ENCODE measurements at places on chromosomes 2 and 18.

DNA sequence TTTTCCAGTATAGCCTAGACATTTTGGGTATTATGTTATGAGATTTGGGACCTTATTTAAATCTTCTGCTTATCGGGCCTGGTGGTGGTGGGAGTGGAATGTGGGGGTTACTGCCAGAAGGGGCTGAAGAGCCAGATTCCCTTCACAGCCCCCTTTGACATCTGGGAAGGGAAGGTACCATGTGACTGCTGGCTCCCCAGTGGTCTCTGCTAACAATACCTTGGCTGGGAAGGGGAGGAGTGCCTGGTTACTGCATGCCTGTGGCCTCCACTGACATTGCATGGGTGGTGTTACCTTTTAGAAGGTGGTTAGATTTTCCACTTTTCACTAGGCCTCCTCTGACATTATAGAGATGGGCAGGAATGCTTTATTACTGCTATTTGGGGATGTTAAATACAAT lies 8.0 kb downstream of the ATP9B start:
- no peak for ATAC-seq

GRCh38 chr18:41323044-41323443 lies 632.0 kb upstream of the PIK3C3 start:
- no peak for ATAC-seq

DNA sequence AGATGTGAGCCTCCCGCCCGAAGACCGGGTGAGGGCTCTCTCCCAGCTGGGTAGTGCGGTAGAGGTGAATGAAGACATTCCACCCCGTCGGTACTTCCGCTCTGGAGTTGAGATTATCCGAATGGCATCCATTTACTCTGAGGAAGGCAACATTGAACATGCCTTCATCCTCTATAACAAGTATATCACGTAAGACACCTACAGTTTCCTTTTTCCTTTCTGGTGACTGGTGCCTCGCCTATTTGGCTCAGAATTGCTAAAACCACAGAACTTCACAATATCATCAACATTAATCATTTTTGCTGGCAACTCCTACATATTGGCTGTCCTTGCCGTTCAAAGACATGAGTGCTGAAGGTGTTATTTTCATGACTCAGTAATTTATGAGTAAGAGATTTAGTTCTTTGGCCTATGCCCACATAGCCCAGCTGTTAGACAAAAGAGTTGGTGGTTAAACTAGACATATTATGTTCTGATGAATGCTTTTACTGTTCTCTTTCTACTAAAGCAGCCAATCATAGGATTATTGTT lies 2.2 kb downstream of the STAMBP start:
- ATAC-seq, result no peak

GRCh38 chr2:59737299-59737698 lies 816.2 kb downstream of the BCL11A start:
- no peak for ATAC-seq

DNA sequence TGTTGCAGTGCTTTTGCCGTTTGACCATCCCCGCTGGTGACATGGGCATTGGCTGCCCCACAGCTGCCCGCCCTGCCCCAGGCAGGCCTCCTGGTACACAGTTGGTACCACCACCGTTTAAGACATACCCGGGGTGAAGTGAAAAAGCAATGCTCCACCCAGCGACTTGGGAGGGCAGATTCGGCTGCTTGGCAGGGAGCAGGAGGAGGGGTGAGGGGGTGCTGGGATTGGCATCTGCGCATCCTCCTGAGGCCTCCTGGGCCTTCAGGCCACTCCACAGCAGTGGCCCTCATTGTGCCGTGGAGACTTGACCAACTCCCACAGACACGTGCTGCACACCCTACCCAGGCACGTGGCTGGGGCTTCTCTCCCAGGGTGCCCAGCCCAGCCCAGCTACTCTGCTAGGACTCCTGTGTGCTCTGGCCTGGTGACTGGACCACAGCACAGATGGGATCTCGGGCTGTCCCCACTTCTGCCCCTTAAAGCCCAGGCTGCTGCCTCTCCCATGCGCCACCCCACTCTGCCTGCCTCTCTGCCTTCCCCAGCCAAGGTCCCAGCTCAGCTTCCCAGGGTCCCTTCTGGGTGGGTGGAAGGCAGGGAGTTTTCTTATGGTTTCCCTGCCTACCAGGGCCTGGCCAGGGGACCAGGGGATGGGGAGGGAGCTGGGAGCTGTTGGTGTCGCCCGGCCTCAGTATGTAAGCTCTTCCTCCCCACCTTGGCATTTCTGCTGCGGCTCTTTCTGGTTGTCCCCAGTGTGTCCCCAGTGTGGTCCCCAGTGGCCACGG lies 157.0 kb upstream of the HS6ST1 start:
- ATAC-seq, result no peak

DNA sequence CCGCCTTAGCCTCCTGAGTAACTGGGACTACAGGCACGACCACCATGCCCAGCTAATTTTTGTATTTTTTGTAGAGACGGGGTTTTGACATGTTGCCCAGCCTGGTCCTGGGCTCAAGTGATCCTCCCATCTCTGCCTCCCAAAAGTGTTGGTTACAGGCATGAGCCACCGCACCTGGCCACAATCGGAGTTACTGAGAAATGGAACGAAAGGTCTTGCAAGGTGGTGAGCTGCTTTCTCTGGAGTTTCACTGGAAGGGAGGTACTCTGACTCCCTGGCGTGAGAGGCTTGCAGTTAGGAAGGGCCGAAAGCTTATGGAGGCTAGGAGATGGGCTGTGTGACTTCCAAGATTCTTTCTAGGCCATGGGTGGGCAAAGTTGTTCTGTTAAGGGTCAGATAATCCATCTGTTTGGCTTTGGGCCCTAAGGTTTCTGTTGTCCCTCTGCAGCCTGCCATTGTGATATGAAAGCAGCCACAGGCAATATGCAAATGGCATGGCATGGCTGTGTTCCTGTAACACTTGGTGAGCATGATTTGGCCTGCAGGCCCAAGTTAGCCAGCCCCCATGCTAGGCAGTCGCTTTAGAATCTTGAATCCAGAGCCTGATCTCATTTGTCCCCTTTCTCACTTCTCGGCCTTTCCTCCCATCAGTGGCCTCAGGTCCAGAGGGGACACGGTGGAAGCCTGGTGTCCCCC lies 7.9 kb downstream of the EFHD1 start:
- no peak for ATAC-seq

DNA sequence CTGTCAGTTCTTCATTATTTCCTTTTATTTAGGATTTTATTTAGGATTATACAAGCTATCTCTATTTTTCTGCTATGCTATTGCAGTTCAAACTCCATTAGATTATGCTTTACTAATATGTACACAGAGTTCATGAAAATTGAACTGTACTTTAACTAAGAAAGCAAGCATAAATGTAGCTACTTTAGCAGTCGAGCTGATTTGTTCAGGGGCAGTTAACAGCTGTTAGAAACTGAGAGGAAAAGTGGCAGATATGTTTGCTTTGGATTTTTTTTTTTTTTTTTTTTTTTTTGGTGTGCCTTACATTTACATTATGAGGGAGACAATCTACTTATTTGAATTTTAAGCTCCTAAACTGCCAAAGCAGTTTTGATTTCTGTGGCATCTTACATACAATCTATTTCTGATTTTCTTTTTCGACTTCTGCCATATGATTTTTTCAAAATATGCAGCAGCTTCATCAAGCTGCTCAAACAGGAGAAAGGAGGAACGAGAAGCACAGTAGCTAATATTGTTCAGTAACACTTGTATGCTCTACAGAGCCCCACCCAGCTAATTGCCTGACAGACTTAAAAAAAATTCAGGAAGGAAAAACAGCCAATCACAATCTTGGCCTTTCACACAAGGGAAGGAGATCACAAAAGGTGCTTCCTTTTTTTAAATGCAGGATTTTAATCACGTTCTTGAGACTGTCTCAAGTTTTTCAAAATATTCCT lies 233.4 kb upstream of the SIX3 start:
- peak; percentile 90 for ATAC-seq

- ATAC-seq, result no peak
Observed at GRCh38 chr2:208015475-208015874, 9.9 kb downstream of the PLEKHM3 start.

GRCh38 chr18:43863180-43863579 lies 585.9 kb upstream of the SYT4 start:
- ATAC-seq, result no peak

DNA sequence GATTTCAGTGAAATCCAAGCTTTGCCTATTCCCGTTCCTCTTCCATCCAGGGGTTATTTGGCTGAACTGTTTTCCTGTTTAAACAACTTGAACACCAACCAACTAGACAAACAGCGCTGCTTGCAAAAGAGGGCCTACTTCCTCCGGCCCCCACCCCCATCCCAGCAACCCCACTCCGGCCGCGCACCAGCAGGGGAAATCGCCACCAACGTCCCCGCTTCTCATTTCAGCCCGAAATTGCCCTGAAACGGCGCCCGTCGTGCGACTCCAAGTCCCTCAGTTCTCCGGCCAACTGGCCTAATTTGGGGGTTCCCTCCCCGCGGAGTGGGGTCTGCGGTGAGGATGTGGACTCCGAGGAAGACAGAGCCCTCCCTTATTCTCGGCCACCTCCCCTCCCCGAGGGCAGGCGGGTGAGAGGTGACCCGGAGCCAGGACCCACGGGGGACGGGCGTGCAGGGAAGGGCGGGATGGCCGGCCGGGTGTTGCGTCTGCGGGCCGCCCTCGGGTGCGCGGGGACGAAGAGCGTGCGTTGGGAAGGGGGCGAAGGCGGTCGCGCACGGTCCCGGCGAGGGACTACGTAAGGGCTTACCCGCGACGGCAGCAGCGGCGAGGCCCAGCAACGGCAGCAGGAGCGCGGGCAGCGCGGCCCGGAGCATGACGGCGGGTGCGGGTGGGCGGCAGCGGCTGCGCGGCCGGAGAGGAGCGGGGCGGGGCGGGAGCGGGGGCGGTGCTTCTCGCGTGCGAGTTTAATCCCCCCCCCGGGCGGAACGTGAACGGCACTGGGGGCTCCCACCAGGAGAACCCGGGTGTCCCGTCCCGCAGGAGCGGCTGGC lies at the start of gene CD302:
TSS of gene CD302 (minus strand) at position 666 of the 833 bp plus-strand sequence. CDS start at position 656, 10 bp downstream.
- peak; percentile 71 for ATAC-seq

GRCh38 chr2:235665661-235666212 lies 171.9 kb downstream of the AGAP1 start:
- no peak for ATAC-seq

DNA sequence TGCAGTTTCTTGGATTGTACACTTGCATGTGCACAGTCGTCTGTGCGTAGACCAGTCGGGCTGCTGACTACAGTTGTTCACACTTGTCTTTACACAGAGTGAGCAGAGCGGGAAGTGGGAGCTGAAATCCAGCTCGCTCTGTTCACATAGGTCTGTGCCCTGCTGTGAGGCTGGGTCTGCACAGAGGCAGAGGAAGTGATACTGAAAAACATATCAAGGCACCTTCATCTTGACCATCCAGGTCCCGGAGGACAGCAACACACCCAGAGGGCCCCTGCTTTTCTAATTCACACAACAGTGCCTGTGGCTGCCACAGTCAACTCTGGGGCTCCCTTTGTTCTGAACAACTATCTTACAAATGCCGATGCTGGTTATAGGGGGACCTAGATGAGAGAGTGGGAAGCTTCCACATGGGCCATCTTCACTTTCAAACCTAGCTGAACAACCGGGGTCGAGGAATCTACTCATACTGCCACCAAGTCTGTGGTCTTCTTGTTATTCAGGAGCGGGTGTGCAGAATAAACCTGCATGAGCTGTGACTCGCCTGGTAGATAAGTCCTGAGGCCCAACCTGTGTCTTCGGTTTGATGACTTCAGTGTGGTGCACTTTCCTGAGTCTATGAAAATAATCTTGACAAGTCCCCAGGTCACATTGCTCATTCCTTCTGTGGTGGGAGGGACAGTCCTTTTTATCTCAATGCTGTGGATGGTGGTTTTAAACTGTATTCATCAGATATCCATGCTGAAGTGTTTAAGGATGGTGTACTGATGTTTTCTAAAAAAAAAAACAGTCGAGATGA lies 3.5 kb upstream of the ADNP2 start:
- ATAC-seq, result peak; percentile 71

DNA sequence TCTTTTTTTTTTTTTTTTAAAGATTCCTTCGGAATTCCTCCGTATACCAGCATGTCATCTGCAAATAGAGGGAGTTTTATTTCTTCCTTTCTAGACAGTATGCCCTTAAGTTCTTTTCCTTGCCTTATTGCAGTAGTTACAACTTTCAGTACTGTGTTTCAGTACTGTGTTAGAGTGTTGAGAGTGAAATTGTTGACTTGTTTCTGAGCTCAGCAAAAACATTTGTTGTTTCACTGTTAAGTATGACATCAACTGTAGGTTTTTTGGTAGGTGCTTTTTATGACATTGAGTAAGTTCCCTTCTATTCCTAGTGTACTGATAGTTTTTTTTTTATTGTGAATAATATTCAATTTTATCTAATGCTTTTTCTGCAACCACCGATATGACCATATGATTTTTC lies 43.9 kb downstream of the ACVR2A start:
- ATAC-seq, result no peak

DNA sequence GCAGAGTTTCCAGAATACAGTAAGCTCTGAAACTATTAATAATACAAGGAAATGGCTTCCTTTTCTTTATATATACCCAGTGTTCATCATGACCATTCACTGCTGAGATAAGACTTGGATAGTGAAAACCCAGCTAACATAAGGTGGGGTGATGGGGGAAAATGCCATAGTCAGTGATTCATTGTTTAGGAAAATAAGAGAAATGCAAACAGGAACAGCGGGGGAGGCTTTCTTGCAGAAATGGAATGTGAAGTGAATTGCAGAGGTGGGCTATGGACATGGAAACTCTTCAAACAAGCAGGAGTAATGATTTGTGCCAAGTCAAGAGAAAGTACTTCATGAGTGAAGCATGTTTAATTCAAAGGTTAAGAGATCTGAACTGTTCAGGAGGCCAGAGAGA lies 519.4 kb downstream of the TDRD15 start:
- ATAC-seq, result no peak

- ATAC-seq, result no peak
Observed at GRCh38 chr18:55998801-55999385, 410.9 kb upstream of the TCF4 start.

DNA sequence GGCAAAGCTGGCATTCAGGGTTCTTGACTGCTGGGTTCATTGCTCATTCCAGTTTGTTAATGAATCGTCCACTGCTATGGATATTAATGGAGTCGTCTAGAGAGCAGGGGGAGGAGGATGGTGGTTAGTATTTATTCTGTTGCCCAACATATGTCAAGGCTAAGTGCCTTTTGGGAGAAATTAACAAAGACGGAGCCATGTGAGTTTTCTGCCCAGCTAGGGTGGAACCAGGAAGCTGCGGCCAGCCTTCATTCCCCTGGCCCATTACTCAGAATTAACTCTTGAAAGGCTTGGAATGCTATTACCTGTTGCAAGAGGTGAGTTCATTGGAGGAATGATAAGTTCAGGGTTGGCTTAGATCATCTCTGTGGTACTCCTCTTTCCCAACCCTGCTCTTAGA lies 19.3 kb downstream of the IGFBP2 start:
- ATAC-seq, result no peak

- ATAC-seq, result no peak
Observed at GRCh38 chr18:44497311-44497710, 183.4 kb upstream of the SETBP1 start.

DNA sequence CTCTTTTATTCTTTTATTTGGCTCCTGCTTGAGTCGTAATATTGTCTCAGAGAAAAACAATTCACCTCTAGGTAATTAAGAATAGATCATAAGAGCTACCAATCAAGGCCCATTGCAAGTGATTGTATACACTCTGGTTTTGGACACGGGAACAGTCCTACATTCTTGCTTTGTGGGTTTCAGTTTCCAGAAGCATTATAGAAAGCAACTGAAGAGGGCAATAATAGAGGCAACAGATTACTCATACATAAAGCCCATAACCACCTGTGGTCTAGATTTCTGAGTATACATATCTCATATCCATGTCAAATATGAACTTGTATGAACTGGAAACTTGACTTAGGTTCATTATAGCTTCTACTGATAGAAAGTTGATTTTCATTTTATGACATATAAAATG lies 65.4 kb downstream of the DIS3L2 start:
- ATAC-seq, result peak; percentile 77

All from stimulated activated memory B cell treated with anti-CD40 and anti-IgM and Interleukin-4, amounts not matched to agents 10 μg/mL and 1 μg/mL and 100 μg/mL, for 72 hours (primary cell).